ENCODE measurements at places on chromosomes 2 and 18.

- DNase-seq: no peak
Measured at GRCh38 chr2:149579972-149580882, 7.3 kb downstream of the MMADHC start.

DNA sequence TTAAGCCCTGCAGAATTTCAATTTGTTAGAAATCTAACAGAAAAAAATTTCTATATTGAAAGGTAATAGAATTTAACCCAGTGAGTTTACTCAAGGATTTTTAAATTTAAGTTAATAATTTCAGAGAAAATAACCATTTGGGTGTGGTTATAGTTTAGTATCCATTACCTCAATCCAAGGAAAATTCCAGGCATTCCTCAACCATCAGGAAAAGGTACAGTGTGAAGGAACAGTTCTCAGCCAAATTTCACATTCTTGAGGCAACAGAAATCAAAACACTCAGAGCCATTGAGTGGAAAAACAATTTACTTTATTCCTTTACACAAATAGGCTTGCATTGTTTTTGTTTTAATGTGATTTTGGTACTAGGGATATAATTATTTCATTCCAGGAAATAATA, 45.6 kb downstream of the ONECUT2 start:
- DNase-seq: no peak

DNA sequence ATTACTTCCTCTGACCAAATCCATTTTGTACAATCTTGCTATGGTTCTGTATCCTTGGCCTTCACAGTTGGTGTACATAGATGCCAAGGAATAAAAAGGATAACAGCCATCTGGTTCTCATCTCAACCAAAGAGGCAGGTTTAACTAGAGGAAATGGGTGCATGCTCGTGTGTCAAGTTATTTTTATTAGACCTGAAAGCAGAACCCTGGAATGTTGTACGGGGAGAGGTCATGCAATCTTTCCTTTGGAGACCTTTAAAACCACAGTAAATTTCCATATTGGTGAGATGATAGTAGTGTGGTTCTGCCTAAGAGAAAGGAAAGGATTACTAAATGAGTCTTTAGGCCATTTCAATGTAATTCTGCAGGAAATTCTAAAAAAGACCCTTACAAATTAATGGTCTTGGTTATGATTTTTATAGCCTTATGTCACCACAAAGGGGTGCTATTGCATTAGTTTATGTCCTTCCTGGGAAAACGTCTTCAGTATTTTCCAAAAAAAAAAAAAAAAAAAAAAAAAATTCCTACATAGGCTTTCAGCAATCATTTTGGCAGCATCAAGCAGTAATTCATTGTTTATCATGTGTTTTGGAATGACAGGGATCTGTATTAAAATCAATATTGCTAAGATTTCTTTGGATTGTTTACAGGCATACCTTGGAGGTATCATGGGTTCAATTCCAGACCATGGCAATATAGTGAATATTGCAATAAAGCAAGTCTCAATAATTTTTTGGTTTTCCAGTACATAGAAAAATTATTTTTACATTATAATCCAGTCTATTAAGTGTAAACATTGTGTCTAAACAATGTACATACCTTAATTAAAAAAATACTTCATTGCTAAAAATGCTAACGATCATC, 270.8 kb downstream of the NYAP2 start:
- peak; percentile 14 for DNase-seq

DNA sequence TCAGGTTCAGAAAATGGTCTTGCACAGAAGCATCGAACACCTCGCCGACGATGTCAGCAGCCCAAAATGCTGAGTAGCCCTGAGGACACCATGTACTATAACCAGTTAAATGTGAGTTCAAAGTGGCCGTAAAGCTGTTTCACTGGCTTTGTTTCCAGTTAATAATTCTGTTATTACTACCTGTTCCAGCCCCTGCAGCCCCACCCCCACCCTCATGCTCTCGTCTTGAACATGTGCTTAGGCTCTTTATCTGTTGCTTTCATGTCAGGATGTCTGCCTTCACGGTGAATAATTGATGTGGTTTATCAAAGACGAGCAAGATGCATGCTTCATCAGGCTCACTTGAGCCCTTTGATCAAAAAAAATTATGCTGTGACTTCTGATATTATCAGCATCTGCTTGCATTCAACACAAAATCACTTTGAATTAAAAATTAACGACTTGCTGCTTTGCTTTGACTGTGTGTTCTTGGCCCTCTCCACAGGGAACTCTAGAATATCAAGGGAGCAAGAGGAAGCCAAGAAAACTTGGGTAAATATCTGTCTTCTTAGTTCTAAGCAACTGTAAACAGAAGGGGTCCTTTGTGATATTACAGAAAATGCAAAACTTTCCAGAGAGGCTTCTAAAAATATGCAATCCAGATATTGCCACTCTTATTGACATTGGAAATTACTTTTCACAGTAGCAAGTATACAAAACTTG, 63.4 kb upstream of the SP5 start:
- DNase-seq: no peak

DNA sequence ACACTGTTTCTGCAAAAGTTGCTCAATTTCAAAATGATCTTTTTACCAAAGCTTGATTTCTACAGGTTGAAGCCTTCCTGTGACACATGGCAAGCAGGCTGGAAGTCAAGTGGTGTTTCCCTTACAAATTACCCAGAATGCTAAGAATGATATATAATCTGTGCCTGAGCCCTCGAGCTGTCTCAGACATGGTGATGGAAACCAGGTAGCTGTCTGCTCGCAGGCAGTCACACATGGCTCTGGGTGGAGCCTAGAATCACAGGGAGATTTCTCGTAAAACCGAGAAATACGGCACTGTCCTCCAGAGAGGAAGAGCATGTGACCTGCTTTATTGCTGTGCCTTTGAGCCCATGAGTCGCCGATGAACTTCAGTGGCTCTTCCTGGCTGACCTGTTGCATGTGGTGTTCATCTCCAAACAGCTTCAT, 392.9 kb downstream of the ZNF521 start:
- no peak for DNase-seq

DNA sequence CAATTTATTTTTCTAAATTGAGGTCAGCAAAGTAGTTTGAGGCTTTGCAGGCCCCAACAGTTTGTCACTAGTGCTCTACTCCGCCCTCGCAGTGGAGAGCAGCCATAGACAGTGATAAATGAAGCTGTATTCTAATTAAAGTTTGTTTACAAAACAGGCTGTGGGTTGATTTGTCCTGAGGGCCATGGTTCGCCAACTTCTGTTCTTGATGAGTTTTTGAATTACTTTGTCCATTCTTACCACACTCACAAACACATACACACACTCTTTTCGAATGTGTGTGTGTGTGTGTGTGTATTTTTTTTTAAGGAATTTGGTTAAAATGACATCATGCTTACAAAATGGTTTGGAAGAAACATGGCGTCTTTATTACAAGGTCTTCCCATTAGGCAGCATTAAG, 68.6 kb downstream of the MTCL1 start:
- DNase-seq: no peak

DNA sequence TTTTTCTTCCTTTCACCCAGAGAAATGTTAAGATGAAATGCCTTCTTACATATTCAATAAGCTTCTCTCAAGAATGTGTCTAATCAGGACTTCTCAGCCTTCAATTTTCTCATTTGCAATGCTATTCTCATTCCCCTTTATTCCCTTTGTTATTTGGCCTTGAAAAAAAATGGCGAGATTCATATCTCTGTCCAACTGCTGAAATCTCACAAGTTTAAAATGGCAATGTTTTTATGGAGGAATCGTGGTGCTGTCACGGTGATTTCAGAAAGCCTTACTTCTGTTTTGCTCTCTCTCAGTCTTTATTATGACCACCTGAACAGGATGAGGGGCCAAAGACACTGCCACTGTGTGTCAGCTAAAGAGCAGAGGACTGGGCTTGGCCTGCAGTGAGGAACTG, 928.5 kb downstream of the DCC start:
- DNase-seq: no peak

- no peak for DNase-seq
Measured at GRCh38 chr2:96952016-96952750, 34.2 kb downstream of the FAM178B start.

- DNase-seq: no peak
Measured at GRCh38 chr2:205714058-205714776, 31.9 kb downstream of the NRP2 start.

GRCh38 chr2:190838492-190838910, 42.1 kb upstream of the GLS start:
- no peak for DNase-seq

DNA sequence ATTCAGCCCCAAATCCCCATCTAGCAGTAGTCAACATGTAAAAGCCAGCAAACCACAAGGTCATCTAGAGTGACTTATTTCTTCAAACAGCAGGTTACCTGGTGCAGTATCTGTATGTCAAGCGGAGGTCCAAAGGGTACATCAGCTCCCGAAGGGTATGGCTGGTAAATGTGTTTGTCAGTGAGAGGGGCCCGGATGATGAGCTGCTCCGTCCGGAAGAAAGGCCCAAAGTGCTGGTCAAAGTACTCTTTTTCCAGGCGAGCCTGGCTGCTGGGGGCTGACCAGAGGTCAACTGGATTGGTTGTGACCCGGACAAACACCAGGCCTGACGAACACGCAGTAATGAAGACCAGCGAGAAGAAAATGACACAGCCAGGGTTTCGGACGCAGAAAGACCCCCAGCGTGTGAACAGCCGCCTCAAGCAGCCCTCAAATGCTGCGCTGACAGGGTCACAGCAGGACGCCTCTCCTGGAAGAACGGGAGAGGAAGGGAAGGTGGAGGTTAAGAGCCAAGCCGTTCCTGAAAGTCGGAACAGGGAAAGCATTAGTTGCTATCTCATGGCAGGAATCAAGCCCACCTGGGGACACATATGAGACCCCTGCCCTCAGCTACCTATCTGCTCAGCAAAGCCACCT, 30.0 kb downstream of the NPC1 start:
- DNase-seq: no peak

- DNase-seq: no peak
Measured at GRCh38 chr2:36396878-36397539, 41.4 kb downstream of the CRIM1 start.

- DNase-seq: no peak
Measured at GRCh38 chr2:84209941-84210340, 249.1 kb downstream of the SUCLG1 start.

- peak; percentile 92 for DNase-seq
Measured at GRCh38 chr18:72235422-72235821, 308.7 kb downstream of the CBLN2 start.

- DNase-seq: no peak
Measured at GRCh38 chr2:205771031-205771430, 88.7 kb downstream of the NRP2 start.

GRCh38 chr2:10901160-10901939, 10.4 kb upstream of the KCNF1 start:
- DNase-seq: peak; percentile 35

DNA sequence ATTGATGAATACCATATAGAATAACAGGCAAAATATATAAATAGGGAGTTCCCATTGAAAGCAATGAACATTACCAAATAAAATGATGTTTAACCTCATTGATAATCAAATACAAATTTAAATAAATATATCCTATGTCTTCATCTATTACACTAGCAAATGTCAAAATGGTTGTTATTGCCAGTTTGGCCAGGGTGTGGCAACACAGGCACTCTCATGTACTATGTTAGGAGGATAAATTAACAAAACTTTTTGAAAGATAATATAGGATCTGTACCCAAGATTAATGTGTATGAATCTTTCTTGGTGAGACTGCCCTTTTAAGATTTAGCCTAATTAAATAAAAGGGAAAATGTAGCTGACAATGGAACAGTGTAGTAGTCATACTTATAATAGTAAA, 659.3 kb downstream of the ERBB4 start:
- no peak for DNase-seq
